ENCODE measurements at places on chromosomes 5 and 9.

GRCh38 chr9:99005651-99006050 lies 61.9 kb downstream of the COL15A1 start:
- no peak for DNase-seq

DNA sequence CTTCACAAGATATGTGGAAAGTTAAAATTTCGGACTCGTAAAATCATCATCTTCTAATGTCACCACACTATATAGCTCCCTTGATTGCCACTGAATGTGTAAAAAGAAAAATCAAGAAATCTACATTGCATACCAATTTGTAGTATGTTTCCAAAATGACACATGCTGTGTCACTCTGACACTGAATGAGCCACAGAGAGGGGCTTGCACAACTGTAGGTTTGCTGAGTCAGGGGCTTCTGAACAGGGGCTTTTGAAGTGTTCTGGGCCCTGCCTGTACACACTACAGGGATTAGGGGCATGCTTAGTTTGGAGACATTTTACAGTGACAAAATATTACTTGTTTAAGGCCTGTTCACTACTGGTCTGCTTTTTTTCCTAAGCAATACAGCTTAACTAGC lies 234.4 kb upstream of the GRAMD2B start:
- DNase-seq, result no peak

- no peak for DNase-seq
These were observed 75.8 kb downstream of the MED27 start for GRCh38 chr9:132003896-132004295.

DNA sequence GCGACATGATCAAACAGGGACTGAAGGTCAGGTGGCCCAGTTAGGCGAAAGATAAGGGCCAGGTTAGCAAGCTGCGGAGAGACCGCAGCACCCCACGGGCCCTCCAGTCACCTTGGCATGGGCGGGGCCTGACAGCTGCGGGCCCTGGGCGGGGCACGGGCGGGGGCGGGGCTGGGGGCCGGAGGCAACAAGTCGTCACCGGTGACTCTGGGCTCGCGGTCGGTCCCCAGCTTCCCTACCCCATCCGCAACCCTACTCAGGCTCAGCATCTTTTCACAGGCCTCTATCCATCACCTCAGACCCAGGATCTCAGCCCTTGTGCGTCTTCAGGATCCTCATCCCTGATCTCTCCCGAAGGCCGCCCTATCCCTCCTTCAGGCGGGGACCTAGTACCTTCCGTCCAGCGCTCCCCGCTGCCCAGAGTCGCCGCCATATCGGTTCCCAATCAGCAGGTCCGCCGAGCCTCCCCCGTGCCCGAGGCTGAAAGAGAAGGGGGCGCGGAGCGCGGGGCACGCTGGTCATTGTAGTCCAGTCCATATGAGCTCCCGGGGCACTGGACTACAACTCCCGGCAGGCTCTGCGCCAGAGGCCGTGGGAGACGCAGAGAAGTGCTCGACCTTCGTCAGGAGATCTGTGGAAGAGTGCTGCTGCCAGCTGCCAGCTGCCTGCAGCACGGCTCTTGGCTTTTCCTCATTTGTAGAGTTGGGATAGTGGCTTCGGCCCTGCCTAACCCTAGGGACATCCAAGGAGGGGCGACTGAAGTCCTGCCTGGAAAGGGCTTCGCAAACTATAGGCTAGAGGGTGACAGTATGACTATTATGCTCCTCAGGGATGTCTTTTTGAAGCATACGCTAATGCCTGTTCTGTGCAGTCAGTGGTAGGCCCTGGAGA lies at the start of gene DNAJC18:
Gene DNAJC18 (minus strand): TSS at position 513 of the 891 bp plus-strand sequence. CDS start 80 bp downstream, at position 433.
- peak; percentile 76 for DNase-seq

DNA sequence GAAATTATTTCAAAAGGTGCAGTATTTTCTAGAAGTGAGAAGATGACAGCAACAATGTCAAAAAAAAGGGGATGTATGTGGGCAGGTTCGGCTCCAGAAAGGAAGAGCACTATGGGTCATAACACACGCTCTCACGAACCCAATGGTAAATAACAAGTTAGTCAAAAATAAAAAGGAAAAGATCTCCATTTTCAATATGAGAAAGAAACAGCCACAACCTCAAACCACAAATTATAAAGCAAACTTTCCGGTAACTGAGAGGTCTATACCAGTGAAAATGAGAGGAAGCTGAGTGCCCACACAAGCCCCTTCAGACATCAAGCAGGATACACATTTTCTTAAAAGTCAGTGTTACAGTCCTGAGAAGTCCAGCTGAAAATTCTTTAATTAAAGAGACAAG lies 398.5 kb upstream of the RPS23 start:
- no peak for DNase-seq

GRCh38 chr5:4295663-4296339 lies 700.2 kb downstream of the IRX1 start:
- no peak for DNase-seq

- DNase-seq, result no peak
These were observed 2.7 kb downstream of the BNC2 start for GRCh38 chr9:16867576-16868311.

DNA sequence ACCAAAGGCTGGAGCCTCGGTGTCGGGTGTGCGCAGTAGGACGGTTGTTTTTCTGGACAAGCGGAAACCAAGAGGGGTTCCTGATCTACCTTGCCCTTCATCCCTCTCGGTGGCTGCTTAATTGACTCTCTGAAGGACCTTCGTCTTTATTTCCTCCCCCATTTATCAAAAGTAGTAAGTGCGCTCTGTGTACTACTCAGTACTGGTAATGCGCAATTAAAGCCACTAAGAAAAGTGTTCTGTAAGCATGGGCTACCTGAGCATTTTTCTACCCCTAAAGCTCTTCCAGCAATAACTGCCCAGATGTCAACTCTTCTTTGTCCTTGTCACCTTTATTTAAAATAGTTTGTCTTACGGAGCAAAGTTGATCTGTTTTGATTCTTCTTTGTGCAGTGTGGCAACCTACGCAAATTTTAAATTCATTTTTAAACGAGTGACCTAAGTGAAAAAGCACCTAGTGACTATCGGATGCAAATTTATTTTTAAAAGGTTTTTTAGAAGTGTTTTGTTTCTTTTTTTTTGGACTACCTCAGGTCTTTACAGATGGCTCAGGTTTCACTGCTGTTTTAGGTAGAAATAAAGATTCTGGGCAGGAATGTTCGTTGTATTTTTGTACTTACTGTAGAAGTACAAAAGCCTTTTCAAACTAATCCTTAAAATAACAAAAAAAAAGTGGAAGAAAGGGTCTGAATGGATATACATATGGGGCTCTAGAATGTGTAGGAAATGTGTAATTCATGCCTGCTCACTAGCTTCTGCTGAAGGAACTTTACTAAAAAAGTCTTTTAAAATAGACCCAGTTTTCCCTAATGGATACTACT lies 2.0 kb downstream of the JMY start:
- no peak for DNase-seq

- DNase-seq, result no peak
These were observed 46.1 kb downstream of the PTTG1 start for GRCh38 chr5:160467555-160468362.

DNA sequence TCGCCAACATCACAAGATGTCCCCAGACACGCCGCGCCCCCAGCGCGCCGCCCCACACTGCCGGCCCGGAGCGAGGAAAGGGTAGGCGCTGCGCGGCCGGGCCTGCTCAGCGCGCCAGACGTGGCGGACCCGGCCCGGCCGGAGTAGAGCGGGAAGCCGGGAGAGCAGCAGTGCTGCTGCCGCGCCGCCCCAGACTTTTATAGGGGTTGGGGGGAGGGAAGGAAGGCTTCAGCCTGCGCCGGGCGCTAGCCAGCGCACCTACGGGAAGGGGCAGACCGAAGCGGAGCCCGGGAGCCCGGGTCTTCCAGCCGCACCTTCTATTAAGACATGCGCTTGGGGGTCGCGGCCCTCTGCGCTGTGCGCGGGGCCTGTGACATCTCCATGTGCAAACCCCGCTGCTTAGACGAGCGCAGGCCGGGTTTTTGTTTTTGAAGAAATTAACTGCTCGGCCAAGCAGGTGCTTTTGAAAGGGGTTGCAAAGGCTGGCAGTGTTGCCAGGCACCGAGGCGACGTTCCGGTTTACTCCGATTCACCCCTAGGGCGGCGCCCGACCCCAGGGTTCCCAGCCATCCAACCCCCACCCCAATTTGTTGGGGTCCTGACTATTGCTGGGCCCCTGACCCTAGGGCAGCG lies 353 bp upstream of the PAX5 start:
- no peak for DNase-seq

DNA sequence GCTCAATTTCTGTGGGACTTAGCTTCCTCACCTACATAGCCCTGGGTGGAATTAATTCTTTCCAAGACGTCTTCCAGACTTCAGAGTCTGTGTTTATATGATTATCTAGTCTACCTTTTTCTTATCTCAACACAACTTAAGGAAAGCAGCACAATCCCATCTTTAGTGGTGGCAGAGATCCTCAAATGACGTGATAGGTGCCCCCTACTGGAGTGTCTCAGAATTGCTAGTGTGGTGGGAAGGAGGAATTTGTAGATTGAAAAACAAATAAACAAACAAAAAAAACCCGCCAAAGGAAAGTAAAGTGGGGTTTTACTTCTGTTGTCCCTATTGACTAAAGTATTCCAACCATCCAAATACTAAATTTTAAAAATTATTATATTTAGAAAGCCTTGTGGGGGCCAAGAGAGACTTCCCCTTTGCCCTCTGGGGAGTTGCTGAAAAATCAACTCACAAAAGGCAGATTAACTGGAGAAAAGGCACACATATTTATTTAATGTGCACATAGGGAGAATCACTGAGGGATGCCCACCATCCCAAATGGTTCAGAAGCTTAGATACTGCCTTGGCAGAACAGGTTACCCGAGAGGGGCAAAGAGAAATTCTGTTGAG lies 283.3 kb downstream of the TMEM167A start:
- no peak for DNase-seq

- no peak for DNase-seq
These were observed 17.0 kb upstream of the AUH start for GRCh38 chr9:91378695-91379127.

DNA sequence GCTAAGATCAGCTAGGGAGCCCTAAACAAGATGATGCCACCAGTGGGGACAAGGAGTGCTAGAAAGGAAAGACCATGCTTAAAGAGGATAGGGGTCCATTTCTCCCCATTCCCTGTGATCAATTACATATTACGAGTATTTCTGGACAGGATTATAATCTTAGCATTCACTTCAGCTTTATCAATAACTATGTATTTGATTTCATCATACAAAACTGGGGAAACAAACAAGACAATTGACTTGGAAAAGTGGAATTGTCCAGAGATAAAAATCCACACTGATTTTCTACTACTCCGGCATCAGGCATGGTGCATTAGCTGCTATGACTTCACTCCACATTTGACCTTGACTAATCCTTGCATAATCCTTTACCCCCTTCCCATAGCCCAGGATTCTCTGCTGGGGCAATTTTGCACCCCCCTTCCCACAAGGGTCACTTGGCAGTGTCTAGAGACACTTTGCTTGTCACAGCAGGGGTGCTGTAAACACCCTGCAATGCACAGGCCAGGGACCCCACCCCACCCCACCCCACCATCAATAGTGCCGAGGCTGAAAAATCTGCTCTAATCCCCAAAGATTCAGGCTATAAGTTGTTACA lies 29.9 kb upstream of the UBE2QL1 start:
- DNase-seq, result no peak

DNA sequence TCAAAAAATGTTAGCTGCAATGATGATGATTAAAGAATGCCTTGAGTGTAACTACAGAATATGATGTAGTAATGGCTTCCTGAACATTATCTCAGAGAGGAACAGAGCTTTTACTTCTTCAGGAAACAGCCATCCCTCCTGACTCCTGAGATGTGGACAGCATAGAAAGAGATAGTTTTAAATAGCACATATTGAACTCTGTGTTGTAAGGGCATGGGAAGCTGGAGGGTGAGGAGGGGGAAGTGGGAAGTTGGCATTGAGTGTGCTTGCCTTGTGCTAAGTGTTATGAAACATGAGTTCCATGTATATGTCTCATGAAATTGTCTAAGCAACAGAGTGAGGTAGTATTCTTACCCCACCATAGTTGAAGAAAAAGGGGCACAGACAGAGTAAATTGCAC lies 161.5 kb upstream of the SLC28A3 start:
- DNase-seq, result no peak

DNA sequence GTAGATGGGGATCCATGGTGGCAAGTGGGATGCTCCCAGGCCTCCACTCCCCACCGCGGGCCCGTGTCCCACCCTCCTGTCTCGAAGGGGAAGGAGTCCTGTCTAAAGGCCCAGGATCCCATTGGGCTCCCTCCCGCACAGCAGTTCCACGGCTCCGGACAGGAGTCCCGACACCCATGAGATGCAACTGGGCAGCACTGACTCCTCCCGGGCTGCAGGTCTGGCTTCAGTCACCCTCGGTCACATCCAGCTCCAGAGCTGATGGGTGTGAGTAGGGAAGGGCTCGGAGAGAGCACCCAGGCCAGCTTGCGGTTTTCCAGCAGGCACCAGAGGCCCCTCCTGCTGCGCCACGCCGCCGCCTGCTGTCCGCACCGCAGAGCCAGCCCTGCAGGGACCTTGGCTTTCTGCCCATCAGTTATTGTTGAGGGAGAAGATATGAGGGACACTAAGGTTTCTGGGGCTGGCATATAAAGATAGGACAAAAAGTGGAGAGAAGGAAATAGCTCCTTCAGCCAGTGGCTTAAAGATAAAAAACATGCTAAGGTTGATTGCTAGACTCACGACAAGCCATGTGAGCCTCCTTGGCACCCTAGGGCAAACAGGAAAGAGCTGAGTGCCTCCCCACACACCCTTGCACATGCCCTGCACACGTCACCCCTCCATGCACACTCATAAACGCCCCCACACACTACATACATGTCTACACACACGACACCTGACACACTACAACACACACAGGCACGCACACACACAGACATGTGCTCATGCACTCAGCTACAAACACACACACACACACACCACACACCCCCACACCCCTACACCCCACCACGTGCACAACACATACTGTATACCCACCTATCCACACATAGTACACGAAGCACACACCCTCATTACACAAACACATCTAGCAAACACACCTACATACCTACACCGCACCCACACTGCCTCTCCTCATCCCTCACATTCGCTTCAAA lies 79.0 kb downstream of the AK8 start:
- DNase-seq, result no peak

DNA sequence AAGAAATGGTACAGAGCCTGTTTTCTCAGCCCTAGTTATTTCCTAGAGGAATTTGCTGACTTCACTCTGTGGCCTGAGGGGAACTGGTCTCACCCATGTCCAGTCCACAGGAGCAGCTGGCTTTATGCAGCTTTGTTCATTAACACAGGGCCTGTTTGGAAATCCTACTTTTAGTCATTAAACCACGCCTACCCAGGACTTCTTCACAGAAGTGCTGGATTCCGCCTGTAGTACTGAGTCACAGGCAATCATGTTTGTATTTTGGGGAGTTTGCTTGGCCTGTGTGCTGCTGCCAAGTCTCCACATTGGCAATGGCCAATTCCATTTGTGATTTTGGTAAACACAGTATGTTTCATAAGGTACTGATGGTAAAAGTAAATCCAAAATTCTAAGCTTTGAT lies 52.8 kb downstream of the CTNND2 start:
- no peak for DNase-seq

GRCh38 chr9:129665389-129665775 lies at the start of gene PRRX2:
TSS of gene PRRX2 (plus strand) at chr9:129665647. CDS start at chr9:129665868, 221 bp downstream.
- no peak for DNase-seq

GRCh38 chr5:170546282-170546681 lies 42.5 kb downstream of the KCNIP1 start:
- DNase-seq, result peak; percentile 54

Data from NCI-H2029 treated with DMSO at 0.1 percent for 48 hours (cell line).